Esophagus mucosa (tissue), 1 donor: ENCODE measurements at places on chromosomes 12 and 14.

DNA sequence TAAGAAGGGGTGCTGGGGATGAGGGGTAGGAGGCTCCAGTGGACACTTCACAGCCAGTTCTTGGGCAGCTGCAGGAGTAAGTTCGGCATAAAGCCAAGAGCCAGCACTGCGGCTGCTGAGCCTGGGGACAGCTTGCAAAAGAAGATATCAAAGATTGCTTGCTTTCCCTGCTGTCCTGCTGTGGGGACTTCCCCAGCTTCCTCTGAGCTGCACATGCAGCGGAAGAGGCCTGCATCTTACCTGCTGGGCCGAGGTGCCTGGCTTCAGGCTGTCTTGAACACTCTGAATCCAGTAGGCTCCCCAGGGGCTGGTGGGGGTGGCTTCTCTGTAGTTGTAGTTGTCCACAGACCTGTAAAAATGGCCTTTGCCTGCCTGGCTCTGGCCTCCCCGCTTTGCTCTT, 1.3 kb downstream of the CHGA start:
- ATAC-seq, result no peak

DNA sequence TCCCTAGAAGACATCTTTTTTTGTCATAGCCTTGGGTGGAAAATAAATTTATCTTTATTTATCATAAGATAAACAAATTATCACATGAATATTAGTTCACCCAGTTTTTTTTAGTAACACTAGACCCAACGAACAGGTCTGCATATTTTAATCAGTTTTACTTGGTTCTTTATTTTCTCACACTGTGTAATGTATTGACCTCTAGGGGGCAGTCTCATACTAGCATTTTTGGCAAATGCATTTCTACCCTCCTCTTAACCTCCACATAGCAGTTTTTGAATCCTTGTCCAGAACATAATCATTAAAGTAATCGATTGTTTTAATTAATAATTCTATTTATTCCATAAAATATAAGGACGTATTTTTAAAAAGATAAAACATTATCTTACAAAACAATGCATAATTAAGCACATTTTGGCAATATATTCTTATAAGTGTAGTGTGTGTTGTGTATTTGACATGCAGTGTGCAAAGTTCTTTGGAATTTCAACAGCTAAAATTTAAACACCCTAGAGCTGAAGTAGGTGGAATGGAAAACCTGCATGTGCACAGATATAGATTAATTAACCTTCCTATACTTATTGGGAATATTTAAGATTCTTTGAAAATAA, 31.6 kb upstream of the PTPRQ start:
- ATAC-seq, result peak; percentile 65

DNA sequence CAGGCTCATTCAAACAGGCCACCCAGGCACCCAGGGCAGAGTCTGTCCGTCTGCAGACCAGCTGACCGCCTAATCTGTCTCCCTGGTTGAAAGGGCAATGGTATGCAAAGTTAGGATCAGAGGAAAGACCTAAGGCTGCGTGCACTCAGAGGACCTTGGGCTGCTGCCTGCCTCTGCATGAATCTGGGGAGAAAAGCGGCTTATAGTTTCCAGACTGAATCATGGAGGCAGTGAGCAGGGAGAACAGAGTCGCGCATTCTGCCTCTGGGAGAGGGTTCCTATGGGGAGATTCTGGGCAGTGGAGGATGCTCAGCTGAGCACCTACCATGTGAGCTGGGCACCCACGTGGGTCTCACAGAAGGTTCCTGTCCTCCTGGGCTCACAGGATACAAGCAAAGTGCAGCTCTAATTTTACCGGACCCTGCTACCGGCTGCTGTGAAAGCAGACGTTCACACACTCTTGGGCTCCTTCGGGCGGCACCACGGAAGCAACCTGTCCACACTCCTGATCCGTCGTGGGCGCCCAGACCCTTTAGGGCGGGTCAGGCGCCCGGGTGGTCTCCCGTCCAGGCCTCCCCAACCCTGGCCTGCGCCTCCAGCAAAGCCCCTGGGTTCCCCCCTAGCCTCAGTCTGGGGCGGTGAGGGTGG, 772 bp downstream of the SCARB1 start:
- peak; percentile 32 for ATAC-seq

- ATAC-seq, result no peak
Measured at GRCh38 chr12:51819736-51820525, 28.6 kb downstream of the FIGNL2 start.

GRCh38 chr12:122072031-122072970, 6.3 kb upstream of the MLXIP start:
- peak; percentile 31 for ATAC-seq
